ENCODE measurements at places on chromosomes 12 and 14.
A peak's percentile ranks its signal among the peaks of the same experiment; 100 is the strongest.

DNA sequence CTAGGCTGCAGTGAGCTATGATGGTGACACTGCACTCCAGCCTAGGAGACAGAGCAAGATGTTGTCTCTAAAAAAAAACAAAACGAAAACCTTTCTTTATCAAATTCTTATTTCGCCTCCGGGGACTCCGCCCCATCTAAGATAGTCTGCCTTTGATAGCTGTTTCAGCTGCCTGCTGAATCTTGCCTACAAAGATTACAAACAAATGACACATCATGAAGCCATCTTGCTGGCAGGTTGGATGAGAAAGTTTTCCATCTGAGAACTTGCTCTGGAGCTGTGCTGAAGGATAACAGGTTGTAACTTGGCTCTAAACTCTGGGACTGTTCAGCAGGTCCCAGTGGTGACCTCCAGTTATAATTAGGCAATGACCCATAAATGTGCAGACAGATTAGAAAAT lies 41.8 kb upstream of the AEBP2 start:
- no peak for DNase-seq

DNA sequence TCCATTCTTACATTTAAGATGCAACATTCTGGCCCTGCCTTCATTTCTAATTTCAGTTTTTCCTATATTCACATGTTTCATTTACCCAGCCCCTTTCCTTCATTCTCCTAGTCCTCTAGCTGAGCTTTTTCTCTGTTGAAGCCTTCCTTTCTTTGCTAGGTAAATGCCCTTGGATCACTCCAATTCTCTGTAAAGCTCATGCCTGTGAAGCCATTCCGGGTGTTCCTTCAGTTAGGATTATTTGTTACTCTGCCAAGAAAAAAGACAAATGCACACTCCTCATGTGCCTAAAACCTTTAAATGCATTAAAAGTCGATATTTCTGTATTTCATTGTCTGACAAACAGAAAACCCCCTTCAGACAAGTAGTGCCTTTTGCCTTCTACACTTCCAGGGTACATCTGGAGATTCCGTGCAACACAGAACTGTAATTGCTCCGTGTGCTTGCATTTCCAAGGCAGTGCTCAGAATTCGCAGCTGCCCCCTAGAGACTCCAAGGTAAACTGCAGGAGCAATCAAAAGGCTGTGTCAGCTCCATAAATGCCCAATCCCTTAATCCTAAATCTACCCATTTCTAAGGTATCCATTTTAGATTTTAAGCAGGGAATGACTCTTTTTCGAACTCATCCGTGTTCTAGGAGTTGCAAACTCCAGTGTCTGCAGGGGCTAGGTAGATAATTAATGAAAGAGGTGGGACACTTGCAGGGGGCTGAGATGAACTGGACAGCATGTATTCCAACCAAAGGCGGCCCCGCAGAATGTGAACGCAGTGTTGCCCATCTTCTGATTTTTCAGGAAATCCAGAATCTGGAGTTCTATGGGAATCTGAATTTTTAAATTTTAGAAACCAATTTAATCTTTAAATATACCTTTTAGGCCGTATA lies 320.2 kb downstream of the GRIN2B start:
- DNase-seq = peak; percentile 42

- DNase-seq = no peak
Observed at GRCh38 chr12:131352296-131352900, 358.5 kb upstream of the SFSWAP start.

GRCh38 chr14:104445832-104446381 lies 133.7 kb upstream of the C14orf180 start:
- DNase-seq = no peak
